Glutamatergic neuron (in vitro differentiated cells): ENCODE measurements at places on chromosomes 6 and 20. TPM values are rescaled to one million over a fixed set of nuclear protein-coding genes. Genes with fewer than 3 reads are reported as not detected.

Gene SMAP1
- total RNA-seq = 33.3 TPM

Gene HLA-E
- total RNA-seq = 18.1 TPM

Gene GSTA2
- total RNA-seq = not detected

Gene DNMT3B
- total RNA-seq = 29.0 TPM

Gene HTR1E
- total RNA-seq = 0.34 TPM

Gene SLC17A3
- total RNA-seq = not detected

Gene TRMT6
- 18.4 TPM for total RNA-seq

Gene SEMG1
- total RNA-seq = not detected

Gene LY6G6F
- total RNA-seq = not detected

Gene SLC32A1
- 0.59 TPM for total RNA-seq

Gene SLC22A3
- not detected for total RNA-seq

Gene C2
- not detected for total RNA-seq

Gene PPP1R3G
- total RNA-seq = not detected

Gene GPLD1
- 2.0 TPM for total RNA-seq

Gene FBXO9
- 49.1 TPM for total RNA-seq

Gene NHSL1
- total RNA-seq = 57.8 TPM

Gene SLC35D3
- total RNA-seq = not detected

Gene HLA-DQA1
- not detected for total RNA-seq

DNA sequence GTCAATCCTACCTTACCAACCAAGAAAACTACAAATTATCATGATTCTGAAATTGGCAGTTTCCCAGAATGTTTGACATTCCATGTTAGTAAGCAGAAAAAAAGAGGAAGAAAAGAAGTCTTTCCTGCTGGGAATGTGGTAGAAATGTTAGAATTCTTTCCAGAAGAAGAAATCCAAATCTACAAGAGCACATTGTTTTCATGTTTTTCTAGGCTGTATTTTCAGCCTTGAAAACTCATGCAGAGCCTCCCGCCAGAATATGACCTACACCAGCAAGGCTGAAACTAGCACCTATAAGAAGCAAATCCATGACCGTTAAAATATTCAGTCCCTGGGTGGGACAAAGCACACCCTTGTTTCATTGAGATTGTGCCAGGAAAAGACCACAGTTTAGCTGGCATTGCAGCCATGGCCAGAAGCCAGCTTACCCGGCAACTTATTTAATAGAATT lies 259.4 kb downstream of the GJA1 start:
- DNase-seq = no peak

GRCh38 chr20:61478611-61479305 lies 226.7 kb downstream of the CDH4 start:
- DNase-seq = no peak

GRCh38 chr20:48844996-48845395 lies 17.2 kb upstream of the PREX1 start:
- no peak for DNase-seq

DNA sequence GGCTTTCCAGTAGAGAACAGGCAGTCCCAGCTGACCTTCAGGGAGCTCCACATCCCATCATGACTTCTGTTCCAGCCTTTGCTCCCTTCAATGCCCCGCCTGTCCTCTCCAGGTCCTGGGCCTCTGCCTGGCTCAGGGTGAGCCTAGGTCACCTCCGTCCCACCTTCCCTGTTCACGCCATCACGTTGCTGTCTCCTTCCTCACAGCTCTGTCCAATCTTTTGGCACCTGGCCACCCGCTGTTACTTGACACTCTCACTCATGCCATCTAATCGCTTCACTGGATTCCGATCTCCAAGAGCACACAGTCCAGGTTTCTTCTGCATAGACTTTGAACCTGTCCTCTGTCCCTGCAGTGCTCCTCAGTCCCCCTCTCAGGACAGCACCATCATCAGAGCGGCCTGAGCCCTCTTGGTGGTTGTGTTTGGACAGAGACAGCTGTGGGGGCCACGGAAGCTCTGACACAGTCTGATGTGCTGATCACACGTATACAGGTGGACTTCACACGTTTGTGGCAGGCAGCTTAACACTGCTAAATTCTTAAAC lies 34.7 kb upstream of the TIAM2 start:
- DNase-seq = no peak

GRCh38 chr6:162123797-162124196 lies 603.8 kb downstream of the PRKN start:
- DNase-seq = no peak

GRCh38 chr20:19991308-19991707 lies 25.9 kb upstream of the NAA20 start:
- no peak for DNase-seq

DNA sequence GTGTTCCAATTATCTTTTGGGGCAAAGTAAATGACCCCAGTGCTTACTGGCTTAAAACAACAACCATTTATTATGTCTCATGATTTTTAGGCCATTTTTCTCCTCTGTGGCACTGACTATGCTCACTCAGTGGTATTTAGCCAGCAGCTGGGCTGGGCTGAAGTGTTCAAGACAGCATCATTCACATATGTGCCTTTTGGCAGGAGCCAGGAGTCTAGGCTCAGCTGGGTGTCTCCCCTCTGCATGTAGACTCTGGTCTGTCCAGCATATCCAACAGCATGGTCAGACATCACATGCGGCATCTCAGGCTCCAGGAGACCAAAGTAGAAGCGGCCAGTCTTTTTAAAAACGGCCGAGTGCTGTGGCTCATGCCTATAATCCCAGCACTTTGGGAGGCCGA lies 120.3 kb upstream of the TOP1 start:
- DNase-seq = no peak

- no peak for DNase-seq
These were observed 279.6 kb upstream of the JARID2 start for GRCh38 chr6:14966096-14966905.

GRCh38 chr20:61845233-61845671 lies 220.4 kb downstream of the TAF4 start:
- DNase-seq = no peak

GRCh38 chr20:50163570-50164317 lies 10.2 kb upstream of the PEDS1 start:
- DNase-seq = no peak

DNA sequence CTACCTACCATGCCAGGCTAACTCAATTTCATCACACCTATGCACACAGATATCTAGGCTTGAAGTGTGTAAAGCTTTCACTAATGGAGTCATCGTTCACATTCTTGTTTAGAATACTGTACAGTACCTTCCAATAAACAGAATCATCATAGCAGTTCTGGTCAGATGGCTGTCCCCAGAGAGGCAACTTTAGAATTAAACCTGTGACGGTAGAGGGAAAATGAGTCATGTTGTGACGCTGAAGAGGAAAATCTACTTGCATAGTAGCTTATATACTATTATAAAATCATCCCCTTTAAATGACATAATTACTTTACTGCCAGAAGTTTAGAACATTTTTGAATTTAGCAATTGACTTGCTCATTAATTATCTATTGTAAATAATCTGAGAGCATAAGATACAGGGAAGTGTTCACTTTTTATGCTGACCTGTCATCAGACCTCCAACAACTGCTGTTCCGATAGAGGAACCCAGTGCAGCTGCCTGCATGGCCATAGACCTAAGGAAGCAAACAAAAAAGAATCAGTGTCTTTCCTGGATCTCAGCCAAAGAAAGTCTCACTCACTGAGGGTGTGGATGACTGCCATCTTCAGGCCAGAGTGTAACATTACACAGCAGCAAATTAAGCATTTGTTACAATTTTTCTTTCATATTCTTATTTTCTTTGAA lies 29.8 kb downstream of the RHAG start:
- no peak for DNase-seq

DNA sequence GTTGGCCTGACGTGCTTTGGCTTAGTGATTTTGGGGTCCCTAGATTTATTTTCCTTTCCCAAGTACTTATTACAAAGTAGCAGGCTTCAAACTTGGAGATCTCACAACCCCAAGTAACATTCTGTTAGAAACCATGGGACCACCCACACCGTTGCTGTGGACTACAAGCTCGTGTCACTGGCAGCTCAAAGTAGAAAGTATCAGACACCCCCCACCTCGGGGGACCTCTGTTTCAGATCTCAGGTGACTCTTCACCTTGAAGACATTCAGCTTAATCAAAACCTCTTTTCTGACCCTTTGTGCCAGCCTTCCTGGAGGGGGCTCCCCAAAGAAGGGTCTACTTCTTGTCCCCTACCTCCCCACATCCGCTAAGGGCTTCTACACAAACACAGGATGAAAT lies 15.7 kb upstream of the MYT1 start:
- DNase-seq = peak; percentile 1

DNA sequence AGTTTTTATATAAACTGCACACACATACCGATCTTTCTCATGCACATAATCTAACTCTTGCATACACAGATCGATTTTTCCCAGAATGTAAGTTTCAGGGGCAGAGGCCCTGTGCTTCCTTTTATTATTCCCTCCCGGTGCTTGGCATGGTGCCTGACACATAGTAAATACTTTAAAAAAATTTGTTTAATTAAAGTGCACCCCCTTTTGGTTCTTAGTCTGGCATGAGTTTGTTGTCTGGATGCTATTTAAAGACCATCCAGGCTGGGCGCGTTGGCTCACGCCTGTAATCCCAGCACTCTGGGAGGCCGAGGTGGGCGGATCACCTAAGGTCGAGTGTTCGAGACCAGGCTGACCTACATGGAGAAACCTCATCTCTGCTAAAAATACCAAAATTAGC lies 5.4 kb upstream of the DEK start:
- DNase-seq = no peak

GRCh38 chr6:1820714-1821113 lies 211.0 kb downstream of the FOXC1 start:
- no peak for DNase-seq

GRCh38 chr20:25273046-25273445 lies 25.2 kb downstream of the PYGB start:
- DNase-seq = peak; percentile 10

DNA sequence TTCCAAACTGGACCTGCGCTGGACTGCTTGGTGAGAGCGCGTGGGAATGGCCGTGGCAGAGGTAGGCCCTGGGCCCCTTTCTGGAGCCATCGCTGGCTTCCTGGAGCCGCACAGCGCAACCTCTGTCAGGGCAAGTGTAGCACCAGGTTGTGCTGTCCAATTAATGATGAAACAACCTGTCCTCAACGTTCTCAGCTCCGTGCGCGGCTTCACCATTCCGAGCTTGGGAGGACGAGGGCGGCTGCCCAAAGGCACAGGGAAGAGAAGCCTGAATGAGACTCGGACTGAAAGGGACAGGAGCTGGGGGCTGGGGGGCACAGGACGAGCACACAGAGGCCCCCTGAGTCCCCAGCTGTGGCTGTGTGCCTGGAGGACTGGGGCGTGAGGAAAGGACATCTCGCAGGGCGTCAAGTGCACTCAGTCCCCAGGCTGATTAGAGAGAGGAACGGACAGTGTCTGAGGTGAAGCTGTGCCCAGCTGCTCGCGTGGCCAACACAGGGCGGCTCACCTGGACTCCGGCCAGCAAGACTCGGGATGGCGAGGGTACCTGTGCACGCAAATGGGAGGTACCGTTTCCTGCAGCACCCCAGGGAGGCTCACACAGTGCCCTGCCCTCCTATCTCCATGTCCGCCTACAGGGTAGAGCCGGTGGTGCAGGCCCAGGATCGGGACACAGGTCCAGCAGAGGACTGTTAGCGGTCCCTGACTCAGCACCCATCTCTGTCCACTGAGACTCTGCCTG lies 403.3 kb downstream of the TAF4 start:
- no peak for DNase-seq

GRCh38 chr6:96562886-96563285 lies at the start of gene FHL5:
Gene FHL5 (plus strand): TSS chr6:96563128. CDS start chr6:96603614, 40,486 bp downstream.
- DNase-seq = no peak

- DNase-seq = no peak
These were observed 15.1 kb upstream of the RTF2 start for GRCh38 chr20:56453352-56453751.

DNA sequence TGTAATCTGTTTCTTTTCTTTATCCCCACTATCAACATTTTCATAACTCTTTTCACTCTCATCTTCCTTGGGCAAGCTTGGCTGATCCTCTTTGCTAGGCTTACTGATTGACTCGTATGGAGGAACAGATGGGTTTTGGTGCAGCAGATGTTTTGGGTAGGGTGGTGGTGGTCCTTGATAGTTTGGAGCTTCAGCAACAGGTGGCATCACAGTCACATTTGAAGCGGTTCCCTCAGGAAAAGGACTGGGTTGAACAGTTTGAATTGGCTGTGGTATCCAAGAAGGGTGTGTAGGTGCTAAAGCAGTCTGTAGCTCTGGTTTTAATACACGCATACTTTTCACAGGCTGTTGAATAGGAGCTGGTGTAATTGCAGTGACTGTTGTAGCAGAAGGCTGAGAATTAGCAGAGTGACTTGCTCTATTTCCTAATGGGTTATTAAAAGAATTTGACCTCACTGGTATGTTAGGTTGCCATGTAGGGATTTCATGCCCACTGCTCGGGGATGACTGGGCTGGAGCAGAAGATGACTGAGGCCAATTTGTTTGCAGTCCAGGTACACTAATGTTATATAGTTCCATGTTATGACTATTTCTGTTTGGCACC lies 34.5 kb downstream of the LATS1 start:
- no peak for DNase-seq

DNA sequence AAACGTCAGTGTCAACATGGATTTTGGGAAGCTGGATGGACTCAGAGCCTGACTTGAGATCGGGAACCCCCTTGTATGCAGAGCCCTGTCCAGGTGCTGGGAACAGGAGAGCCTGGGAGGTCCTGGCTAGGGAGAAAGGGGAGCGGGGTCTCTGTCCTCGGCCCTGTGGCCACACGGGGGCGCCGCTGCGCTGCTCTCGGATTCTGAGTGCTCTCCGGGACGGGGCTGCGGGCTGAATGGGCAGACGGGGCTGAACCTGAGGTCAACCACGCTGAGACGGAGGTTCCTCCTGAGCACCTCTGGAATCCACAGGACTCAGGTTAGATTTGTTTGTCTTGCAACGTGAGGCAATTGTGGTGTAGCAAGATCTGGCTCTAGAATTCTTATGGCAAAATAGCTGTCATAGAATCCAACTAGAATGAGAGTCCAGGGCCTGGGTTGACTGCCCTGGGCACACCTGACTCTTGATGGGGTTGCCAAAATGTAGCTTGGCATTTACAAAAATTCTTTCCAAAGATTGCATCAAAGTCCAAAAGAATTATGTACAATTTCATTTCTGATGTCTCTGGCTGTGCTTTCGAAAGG lies 20.6 kb upstream of the HLA-F start:
- DNase-seq = peak; percentile 77

DNA sequence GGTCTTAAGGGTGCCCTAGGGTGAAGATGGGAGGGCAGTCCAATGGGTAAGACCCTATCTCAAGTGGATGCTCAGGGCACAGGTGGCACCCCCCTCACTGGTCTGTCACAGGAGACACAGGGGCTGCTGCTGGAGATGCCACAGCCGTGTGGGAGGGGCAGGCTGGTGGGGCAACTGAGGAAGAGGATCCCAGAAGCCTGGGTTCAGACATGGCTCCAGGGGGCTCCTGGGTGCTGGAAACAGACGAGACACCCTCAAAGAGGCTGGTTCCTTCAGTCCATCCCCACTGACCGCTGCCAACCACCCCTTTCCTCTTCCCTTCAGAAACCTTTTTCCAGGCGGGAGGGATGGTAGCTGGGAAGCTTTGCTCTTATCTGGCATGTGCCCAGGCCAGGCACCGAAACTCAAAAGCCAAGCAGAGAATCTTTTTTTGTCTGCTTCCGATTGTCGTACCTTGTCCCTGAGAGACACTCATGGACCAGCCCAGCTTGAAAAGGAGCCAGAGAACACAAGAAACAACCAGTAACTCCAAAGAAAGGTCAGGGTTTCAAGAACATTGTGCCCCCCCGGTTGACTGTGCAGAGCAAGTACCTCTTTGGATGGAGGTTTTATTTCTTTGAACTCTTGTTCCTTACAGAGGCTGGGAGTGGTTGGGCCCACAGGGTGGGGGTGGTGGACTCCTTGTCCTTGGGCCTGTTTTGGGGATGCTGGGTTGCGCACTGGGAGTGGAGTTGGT lies 28.5 kb upstream of the EMILIN3 start:
- no peak for DNase-seq

- DNase-seq = peak; percentile 51
These were observed 69.7 kb upstream of the NHSL1 start for GRCh38 chr6:138568997-138569396.
